HFF-Myc (cell line): ENCODE measurements at places on chromosomes 16 and 17.
A peak's percentile ranks its signal among the peaks of the same experiment; 100 is the strongest.

DNA sequence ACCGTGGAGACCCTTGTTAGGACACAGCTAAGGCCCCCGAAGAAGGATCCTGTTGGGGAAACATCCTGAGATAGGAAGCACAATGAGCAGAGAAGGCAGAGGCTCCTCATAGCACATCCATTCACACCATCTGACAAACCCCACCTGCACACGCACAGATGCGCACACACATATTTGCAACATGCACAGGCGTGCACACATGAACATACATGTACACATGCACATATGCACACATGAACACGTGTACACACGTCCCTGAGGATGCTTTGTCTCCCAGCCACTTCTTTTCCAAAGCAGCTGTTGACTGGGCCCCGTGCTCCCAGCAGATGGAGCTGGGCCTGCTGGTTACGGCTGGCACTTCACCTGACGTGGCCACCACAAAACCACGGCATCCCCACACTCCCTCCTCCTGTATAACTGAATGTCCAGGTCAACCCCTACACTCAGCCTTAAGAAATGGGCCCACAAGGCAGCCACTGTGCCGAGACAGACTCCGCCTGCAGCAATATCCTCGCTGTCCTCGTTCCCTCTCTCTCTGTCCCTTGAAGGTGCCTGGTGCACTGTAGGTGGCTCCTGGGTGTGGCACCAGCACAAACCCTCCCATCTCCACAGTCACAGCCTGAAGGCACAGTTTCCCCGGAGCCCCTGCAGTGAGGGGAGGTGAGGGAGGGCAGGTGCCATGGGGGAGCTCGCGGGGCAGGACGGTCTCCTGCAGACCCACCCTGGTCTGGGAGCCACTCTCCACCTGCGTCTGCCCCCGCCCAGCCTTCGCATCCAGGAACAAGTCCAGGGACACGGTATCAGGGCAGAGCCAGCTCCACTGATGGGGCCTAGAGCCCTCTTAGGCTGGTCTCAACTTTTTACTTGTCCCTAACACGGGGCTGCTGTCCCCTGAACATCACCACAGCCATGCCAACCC is 183.0 kb downstream of the RBFOX3 start:
- DNase-seq = no peak

- DNase-seq = peak; percentile 26
Observed at GRCh38 chr17:39486242-39486641, 25.0 kb downstream of the CDK12 start.

DNA sequence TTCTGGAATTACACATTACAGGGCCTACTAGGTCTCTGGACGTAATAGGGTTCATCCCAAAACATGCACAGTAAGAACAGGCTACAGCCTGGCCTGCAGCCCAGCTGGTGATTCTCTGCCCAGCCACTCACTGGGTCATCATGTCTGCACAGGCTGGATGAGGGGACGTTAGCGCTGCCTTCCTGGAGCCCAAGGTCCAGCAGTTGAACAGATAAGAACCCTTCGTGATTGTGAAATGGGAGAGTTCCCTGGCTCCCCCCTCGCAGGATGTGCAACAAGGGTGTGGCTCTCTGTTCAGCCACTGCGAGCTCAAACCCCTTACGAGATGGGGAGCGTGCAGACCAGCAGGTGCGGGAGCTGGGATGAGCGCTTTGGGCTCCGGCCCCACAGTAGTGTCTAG is 200.0 kb upstream of the CDH5 start:
- DNase-seq = no peak

- DNase-seq = no peak
Observed at GRCh38 chr16:84726669-84727467, 27.1 kb downstream of the USP10 start.

- DNase-seq = no peak
Observed at GRCh38 chr17:15954222-15954621, 9.3 kb downstream of the ADORA2B start.

- no peak for DNase-seq
Observed at GRCh38 chr17:66976781-66977201, 12.3 kb downstream of the CACNG4 start.

DNA sequence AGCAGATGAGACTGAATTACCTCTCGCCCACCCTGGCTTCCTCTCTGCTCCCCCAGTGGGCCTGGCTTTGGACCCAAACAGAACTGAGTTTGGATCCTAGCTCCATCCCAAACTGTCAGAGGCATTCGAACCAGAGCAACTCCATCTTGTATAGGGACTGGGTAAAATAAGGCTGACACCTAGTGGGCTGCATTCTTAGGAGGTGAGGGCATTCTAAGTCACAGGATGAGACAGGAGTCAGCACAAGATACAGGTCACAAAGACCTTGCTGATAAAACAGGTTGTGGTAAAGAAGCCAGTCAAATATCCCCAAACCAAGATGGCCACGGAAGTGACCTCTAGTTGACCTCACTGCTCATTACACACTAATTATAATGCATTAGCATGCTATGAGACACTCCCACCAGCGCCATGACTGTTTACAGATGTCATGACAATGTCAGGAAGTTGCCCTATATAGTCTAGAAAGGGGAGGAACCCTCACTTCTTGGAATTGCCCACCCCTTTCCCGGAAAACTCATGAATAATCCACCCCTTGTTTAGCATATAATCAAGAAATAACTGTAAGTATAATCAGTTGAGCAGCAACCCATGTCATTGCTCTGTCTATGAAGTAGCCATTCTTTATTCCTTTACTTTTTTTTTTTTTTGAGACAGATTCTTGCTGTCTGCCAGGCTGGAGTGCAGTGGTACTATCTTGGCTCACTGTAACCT is 44.4 kb downstream of the LYRM1 start:
- no peak for DNase-seq

- DNase-seq = no peak
Observed at GRCh38 chr17:2337544-2338314, 428 bp downstream of the SGSM2 start.

- no peak for DNase-seq
Observed at GRCh38 chr16:30805370-30806169, 18.6 kb upstream of the ZNF629 start.

GRCh38 chr17:31448467-31449077 is 57.1 kb downstream of the RAB11FIP4 start:
- DNase-seq = peak; percentile 11

- DNase-seq = no peak
Observed at GRCh38 chr16:65570261-65570660, 448.4 kb upstream of the CDH11 start.

DNA sequence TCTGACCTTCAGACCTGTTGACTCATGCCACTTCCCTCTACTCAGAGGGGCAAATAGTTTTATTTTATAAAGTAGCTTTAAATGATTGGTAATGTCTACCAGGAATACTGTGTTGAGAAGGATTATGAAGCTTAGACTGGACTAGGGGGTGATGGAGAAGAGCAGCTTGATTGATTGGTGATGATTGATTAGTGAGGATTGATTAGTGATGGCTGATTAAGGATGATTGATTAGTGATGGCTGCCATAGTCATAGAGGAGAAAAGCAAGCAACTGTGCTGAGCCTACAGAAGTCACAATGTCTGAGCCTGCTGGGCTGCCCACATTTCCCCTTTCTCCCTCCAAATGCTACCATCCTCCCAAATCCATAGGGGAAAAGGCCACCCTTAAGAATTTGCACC is 206.8 kb upstream of the SALL1 start:
- no peak for DNase-seq

GRCh38 chr16:65519402-65519801 is 397.5 kb upstream of the CDH11 start:
- no peak for DNase-seq

GRCh38 chr17:43628089-43628650 is 33.6 kb downstream of the MEOX1 start:
- no peak for DNase-seq

DNA sequence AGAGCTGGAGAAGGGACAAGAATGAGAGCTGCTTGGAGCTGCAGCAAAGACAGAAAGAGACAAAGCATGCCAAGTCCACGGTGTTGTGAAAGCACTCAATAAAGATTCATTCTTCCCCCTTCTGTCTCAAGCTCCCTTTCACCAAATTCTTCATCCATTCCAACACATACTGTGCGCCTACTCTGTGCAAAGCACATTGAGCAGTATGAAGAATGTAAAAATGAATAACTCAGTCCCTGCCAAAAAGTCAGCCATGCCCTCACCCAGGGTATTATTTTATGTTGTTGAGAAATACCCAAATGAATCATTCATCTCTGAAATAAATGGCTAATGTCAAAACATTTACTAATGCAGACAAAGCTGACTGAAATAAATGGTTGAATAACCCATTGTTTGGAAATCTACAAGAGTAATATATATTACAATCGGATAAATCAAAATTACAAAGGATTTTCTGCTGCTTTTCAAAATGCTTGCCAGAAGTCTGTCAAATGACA is 282.9 kb upstream of the IRX5 start:
- DNase-seq = no peak

- DNase-seq = no peak
Observed at GRCh38 chr17:64718058-64718457, 56.0 kb upstream of the SMURF2 start.

GRCh38 chr17:63035695-63036094 is 69.7 kb downstream of the TANC2 start:
- DNase-seq = no peak

DNA sequence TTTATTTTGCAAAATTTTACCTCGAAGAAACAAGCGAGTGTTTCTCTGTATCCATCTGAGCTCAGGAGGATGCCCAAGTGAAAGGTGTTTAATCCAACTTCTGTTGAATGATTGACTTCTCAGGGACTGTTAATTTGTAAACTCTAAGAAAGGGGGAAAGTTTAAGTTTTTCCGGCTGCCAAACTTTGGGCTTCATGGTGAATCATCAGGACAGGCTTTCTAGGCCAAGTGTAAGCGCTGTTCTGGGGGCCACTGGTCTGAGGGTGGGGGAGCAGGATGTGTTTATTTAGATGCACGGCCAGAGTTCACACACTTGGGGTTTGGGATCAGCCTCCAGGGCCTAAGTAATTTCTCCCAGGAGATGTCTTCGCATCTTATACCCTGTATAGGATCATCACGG is 110.4 kb downstream of the PITPNC1 start:
- DNase-seq = no peak

DNA sequence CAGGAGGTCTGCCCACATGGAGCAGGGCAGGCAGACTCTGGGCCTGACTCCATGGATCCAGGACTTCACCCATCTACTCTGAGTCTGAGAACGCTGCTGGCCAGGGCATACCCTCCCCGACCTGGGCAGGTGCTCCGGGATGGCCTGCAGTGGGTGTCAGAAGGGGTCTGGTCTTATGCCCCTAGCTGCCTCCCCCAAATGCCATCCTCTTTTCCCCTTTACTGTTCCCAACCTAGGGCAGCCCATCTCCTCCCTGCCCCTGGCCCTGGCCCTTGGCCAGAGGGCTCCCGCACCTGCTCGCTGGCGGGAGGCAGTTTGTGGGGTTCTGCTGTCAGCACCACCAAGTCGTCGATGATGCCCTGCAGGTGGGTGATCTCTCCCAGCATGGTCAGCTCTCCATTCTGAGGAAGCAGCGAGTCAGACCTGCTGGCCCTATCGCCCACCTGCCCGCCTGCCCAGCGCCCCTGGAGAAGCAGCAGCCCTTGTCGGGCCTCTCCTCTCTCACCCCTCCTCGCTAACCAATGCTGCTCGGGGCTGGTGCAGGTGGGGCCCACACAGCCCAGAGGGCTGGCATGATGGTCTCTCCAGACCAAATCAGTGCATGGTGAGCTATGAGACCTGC is 8.2 kb downstream of the MTSS2 start:
- no peak for DNase-seq

GRCh38 chr17:63610854-63611253 is 10.2 kb downstream of the TACO1 start:
- DNase-seq = no peak

- no peak for DNase-seq
Observed at GRCh38 chr17:6815775-6816174, 15.8 kb downstream of the TEKT1 start.

DNA sequence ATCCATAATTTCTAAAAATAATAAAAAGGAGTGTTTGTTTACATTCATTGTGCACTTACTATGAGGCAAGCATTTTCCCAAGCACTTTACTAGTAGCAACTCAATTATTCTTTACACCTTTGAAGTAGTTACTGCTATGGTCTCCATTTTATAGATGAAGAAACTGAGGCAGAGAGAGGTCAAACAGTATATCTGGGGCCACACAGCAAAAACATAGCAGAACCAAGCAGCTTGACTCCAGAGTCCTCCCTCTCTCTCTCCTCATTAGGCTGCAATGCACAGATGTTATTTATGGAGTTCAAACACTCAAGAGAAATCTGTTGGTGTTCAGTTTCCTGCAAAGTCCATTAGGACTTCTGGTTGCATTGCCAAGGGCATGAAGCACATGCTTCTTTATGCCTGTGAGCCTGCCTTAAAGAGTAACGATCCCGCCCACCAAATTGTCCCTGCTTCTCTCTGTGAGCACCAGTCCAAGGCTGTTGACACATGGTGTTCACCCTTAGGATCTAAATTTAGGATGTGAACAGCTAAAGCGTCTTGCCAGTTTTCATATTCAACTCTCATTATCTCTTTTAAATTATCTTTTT is 44.0 kb downstream of the GPRC5B start:
- DNase-seq = no peak

- no peak for DNase-seq
Observed at GRCh38 chr16:85652431-85653221, 36.1 kb downstream of the GINS2 start.

GRCh38 chr16:82192665-82193064 is 22.6 kb upstream of the MPHOSPH6 start:
- DNase-seq = peak; percentile 14

DNA sequence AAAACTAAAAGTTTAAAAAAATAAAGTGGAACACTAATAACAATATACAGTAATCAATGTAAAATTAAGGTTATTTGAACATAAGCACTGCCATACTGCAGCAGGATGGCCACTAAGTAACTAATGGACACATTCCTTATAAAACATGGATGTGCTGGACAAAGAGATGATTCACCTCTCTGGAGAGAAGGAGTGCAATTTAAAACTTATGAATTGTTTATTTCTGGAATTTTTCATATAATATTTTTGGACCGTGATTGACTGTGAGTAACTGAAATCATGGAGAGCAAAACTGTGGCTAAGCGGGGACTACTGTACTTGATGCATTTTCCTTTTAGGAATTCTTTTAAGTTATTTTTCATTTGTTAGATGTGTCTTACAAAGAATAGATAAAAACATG is 21.8 kb downstream of the CBFB start:
- DNase-seq = no peak

GRCh38 chr17:82832881-82833475 is 6.8 kb downstream of the ZNF750 start:
- no peak for DNase-seq

GRCh38 chr16:30368792-30369090 is 1.6 kb downstream of the TBC1D10B start:
- no peak for DNase-seq

DNA sequence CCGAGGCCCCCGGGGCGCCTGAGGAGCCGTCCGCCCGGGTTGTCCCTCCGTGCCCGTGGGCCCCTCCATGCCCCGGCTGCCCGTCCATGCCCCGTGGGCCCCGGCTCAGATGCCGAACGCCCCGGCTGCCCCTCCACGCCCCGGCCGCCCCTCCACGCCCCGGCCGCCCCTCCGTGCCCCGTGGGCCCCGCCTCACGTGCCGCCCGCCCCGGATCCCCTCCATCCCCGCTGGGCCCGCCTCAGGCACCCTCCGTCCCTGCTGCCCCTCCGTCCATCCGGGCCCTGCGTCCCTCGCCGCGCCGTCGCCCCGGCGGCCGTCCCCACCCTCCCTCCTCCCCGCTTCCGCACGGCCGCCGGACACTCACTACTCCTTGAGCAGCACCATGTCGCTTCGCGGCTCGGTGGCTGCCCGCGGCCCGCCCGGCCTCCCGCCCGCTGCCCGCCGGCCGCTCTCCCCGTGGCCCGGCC is 382 bp downstream of the PITPNA start:
- DNase-seq = no peak

- DNase-seq = no peak
Observed at GRCh38 chr17:50169121-50169764, 3.4 kb downstream of the SGCA start.

GRCh38 chr16:72835086-72835485 is 212.8 kb downstream of the ZFHX3 start:
- DNase-seq = no peak
